ENCODE measurements at places on chromosomes 3 and 15.
A peak's percentile ranks its signal among the peaks of the same experiment; 100 is the strongest.

DNA sequence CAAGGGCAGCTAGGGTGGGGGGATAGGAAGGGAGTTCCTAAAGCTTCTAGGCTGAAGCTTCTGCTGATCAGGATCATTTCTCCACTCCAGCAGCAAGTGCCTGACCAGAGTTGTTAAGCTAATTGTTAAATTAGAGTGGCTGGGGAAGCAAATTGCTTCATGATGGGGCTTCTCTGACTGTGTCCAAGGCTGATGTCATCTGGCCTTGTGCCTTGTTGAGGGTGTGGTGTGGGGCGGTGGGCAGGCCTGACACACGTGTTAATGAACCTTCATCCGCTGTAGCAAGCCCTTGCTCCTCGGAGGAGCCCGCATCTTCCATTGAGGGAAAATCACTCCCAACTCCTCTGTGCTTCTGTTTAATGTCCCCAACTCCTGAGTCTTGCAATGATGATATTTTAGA is 84.3 kb upstream of the ROPN1 start:
- no peak for DNase-seq

GRCh38 chr15:25728816-25729215 is 134.3 kb downstream of the ATP10A start:
- DNase-seq: no peak

DNA sequence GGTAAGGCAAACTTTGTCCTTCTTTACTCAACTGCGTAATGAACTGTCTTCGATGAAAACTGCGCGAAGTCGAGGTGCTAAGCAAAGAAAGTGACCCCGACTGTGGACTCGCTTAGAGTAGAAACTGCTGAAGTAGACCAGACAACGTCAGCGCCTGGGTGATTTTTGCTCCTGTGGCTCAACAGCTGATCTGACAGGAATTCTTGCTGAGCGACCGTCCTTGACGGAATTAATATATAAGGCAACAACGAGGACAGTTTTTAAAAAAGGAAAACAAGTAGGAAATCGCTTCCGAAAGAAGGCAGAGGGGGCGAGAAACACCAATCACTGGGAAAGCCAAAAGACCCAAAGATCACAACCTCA is 541 bp downstream of the RPS27L start:
- no peak for DNase-seq

DNA sequence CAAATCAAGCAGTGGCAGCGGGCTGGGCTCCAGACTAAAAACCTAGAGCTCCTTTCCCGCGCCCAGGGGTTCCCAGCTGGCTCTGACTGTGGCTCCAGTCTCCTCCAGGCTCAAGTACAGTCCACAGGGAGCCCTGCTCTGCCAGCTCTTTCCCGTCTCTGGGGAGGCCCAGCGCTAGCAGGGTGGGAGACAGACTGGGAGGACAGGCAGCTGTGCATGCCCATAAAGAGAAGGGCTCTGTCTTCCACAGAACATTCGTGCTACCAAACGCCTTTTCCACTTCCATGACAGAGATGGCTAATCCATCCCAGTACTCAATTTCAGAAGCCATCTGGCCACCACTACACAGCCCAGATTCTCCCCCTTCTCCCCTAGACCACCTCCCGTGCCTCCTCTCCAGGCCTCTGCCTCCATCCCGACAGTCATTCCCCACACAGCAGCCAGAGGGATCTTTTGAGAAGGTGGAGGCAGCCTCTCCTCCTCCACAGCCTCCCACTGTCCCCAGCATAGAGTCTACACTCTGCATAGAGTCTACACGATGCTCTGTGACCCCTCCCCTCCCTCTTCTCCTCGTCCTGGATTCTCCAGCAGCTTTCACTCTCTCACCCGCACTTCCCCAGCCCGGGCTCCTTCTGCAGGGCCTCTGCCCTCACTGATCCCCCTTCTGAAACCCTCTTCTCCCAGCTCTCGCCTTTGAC is 6.8 kb upstream of the DUSP7 start:
- peak; percentile 97 for DNase-seq

GRCh38 chr15:37017031-37017625 is 83.2 kb downstream of the MEIS2 start:
- DNase-seq: no peak
